HCT116 (cell line): ENCODE measurements at places on chromosomes 2 and 18.

- no peaks in the 10 kb centered on the region for H3K36me3 ChIP-seq
- H3K4me3 ChIP-seq = no peak overlapping the region
- H3K27ac ChIP-seq = no peak overlapping the region
- DNase-seq = peak; percentile 15
Measured at GRCh38 chr2:180077295-180077906, 70.3 kb upstream of the CWC22 start.

GRCh38 chr2:209074711-209075110 lies 349.1 kb upstream of the MAP2 start:
- no peaks in the 10 kb centered on the region for H3K27me3 ChIP-seq
- no peaks in the 10 kb centered on the region for H3K36me3 ChIP-seq
- no peak overlapping the region for H3K27ac ChIP-seq

DNA sequence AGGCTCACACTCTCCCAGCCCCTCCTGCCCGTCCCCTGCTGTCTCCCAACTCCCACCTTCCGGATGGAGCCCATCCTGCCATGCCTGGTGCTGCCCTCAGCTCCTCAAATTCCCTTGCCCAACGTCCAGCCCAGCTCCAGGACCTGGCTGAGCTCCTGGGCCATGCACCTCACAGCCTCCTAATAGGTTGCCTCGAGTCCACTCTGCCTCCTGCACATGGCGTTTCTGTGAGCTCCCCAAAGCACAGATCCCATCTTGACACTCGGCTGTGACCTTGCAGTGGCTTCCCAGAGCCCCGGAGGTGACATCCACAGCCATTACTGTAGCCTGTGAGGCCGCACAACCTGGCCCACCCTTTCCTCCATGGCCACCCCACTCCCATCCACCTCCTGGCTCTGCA lies 191.9 kb upstream of the SALL3 start:
- no peaks in the 10 kb centered on the region for H3K4me1 ChIP-seq
- H3K4me3 ChIP-seq = no peak overlapping the region
- no peaks in the 10 kb centered on the region for H3K36me3 ChIP-seq

GRCh38 chr2:168005586-168005985 lies 241.8 kb downstream of the STK39 start:
- no peaks in the 10 kb centered on the region for H3K27me3 ChIP-seq
- no peaks in the 10 kb centered on the region for H3K36me3 ChIP-seq
- no peak overlapping the region for H3K27ac ChIP-seq
- no peak overlapping the region for H3K4me3 ChIP-seq
- peaks cover 9% of the 10 kb centered on the region for H3K4me1 ChIP-seq

DNA sequence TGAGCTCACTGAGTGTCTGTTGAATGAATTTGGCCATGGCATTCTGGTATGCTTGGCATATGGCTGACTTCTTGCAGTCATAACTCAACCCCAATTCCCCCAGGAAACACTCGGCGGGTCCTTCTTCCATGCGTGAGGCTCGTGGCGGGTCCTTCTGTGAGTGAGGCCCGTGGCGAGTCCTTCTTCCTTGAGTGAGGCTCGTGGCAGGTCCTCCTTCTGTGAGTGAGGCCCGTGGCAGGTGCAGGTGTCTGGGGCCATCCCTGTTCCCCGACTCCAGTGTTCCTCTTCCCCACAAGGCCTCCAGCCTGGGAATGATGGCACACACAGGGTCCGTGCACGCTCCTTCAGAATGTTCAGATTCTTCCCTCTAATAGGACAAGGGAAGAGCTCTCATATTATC lies 169.0 kb downstream of the EIPR1 start:
- H3K4me1 ChIP-seq = no peaks in the 10 kb centered on the region
- H3K27me3 ChIP-seq = no peaks in the 10 kb centered on the region
- H3K36me3 ChIP-seq = no peaks in the 10 kb centered on the region
- H3K4me3 ChIP-seq = no peak overlapping the region
- H3K27ac ChIP-seq = no peak overlapping the region
- DNase-seq = no peak

DNA sequence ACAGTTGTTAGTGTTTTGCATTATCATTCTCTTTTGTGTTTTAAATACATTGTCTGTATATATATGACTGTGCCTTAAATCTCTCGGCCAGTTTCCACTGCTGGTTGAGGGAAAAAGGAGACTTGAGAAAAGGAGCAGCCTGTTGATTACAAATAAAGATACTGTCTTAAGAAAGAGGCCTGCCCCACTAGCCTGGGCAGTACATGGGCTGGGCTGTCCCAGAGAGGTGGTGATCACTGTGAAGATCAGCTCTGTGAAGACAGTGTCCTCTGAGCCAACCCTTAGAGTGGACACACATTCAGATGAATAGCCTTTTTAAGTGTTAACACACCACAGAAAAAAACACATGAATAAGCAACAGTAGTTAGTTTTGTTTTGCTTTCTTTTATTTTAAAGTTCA lies 10.0 kb upstream of the OTX1 start:
- H3K4me1 ChIP-seq = no peaks in the 10 kb centered on the region
- H3K4me3 ChIP-seq = no peak overlapping the region
- peaks cover 2% of the 10 kb centered on the region; the same call in 1 of the 2 replicates for H3K36me3 ChIP-seq

GRCh38 chr2:81858998-81859397 lies 1554.4 kb upstream of the LRRTM1 start:
- no peaks in the 10 kb centered on the region for H3K36me3 ChIP-seq
- H3K27me3 ChIP-seq = no peaks in the 10 kb centered on the region
- H3K4me1 ChIP-seq = no peaks in the 10 kb centered on the region
- DNase-seq = no peak
- H3K27ac ChIP-seq = no peak overlapping the region
